ENCODE measurements at places on chromosomes 3 and 15.

DNA sequence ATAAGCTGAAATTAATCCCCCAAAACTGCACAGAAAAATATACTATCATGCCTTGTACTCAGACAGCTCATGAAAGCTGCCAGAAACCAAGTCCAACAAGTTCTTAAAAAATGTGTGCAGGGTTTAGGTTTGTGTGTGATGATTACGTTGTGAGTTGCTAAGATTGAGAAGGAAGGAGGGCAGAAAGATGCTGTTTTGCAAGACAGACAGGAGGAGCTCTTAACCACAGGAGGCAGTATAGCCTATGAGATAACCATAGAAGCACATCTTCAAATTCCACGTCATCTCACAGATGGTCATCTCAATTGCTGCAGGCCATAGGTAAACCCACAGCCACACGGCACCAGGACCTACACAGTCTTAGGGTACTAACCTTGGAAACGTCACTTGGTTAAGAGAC is 191.9 kb downstream of the STT3B start:
- no peak for DNase-seq

DNA sequence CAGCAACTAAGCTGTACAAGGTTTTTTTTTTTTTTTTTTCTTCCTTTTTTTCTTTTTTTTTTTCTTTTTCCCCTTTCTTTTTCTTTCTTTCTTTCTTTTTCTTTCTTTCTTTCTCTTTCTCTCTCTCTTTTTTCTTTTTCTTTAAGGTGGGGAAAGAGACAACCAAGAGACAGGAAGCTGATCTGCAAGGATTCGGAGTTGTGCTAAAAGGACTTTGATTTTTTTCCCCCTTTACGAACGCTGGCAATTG is 148 bp downstream of the RBMS3 start:
- DNase-seq, result no peak

GRCh38 chr3:22779737-22780136 is 423.4 kb upstream of the UBE2E2 start:
- no peak for DNase-seq

GRCh38 chr3:29138171-29138570 is 142.7 kb upstream of the RBMS3 start:
- no peak for DNase-seq

DNA sequence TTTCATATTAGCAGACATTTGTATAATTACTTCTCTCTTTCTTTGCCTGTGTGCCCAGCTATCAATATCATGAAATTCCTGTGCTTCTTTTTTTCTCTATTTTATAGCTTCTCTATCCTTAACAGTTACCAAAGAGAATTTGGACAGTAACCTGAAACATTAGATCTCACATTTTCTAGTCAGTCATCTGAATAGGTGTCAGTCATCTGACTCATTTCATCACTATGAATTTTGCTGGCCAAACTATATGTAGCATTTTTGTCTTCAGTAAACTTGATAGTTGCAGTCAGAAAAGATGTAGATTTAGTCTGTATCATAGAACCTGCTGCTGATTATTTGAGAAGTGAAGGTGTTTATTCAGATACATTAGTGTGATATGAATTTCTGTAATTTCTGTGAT is 52.6 kb downstream of the HMG20A start:
- DNase-seq, result no peak

GRCh38 chr15:76875911-76876310 is 29.2 kb downstream of the SCAPER start:
- DNase-seq, result no peak

DNA sequence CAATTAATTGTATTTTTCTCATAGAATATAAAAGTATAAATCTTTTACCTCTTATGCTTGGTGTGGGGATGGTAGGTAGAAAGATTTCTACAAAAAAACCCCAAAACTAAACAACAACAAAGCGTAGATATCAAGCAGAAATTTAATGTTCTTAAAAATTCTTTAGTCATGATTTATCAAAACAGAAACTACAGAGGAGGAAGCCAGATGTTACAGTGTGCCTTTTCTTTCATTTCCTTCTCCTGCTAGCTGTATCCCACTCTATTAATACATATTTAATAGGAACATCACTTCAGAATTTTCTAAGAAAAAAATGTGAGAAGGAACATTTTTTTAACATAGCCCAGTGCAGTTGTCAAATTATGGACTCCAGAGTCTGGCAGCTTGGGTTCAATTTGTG is 420.6 kb downstream of the TUSC7 start:
- no peak for DNase-seq

DNA sequence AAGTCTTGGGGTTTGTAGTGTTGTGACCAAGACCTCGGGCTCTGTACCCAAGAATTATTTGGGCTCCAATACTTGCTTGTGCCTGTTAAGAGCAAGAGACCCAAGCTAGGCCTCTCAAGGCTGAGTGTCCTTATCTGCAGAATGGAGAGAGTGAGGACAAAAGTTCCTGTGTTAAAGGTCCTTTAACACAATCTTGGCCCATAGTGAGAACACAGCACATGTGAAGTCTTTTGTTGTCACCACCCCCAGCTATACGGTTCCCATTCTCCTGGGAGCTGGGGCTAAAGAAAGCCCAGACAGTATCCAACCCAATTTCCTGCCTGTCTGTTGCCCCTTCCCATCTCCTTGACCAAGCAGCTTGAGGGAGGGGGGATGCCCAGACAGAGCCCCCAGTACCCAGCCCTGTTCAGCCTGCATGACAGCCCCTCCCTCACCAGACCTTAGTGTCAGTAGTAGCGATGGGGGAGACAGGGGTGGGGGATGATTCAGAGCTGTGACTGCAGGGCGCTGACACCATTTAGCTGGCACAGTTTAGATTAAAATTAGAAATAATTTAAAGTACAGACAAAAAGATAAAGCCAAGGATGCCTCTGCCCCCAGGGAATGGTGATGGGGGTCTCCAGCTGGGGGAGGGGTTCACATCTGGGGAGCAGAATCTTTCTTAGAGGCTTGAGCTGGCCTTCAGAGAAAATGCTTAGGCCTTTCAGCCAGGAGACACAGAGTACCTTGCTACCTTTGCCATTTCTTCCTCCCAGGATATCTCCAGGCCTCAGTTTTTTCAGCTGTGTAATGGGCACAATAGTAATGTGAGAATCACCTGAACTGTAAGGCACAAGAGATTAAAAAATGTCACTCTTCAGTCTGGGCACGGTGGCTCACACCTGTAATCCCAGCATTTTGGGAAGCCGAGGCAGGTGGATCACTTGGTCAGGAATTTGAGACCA is 2.7 kb downstream of the PRKCD start:
- no peak for DNase-seq

GRCh38 chr3:77686560-77686959 is 646.7 kb downstream of the ROBO2 start:
- no peak for DNase-seq

DNA sequence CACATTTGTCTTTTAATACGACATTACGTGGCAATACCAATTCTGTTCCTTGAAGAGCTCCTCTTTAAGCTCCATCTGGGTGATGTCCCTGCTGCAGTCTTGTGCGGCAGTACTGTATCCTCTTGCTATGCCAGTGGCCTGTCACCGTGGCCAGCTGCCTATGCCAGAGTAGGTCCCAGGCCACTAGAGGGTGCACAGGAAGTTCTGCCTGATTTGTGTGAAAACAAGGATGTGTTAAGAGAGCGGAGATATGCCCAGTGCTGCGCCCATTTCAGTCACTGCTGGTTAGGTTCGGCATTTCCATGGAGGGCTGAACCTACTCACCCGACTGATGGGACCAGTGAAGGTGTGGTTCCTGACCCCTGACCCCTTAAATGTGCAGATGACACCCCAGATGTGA is 25.2 kb downstream of the NIPA1 start:
- DNase-seq, result no peak

DNA sequence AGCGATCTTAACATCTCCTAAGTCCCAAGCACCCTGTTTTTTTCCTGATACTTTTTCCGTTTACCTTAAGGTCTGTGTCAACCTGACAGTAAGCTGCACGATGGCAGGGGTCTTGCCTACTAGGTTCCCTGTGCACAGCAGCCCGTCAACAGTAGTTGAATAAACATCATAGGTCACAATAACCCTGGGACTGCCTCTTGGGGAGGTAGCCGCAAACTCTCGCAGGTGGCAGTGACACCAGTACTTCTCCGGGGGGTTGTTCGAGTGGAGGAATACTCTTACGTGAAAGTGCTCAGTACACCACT is 365 bp upstream of the PDCD6IP start:
- no peak for DNase-seq

- DNase-seq, result no peak
Observed at GRCh38 chr3:171949554-171949953, 89.8 kb upstream of the FNDC3B start.

GRCh38 chr3:74338998-74339397 is 275.5 kb downstream of the CNTN3 start:
- no peak for DNase-seq

- no peak for DNase-seq
Observed at GRCh38 chr15:64355348-64355943, 527 bp downstream of the CSNK1G1 start.

DNA sequence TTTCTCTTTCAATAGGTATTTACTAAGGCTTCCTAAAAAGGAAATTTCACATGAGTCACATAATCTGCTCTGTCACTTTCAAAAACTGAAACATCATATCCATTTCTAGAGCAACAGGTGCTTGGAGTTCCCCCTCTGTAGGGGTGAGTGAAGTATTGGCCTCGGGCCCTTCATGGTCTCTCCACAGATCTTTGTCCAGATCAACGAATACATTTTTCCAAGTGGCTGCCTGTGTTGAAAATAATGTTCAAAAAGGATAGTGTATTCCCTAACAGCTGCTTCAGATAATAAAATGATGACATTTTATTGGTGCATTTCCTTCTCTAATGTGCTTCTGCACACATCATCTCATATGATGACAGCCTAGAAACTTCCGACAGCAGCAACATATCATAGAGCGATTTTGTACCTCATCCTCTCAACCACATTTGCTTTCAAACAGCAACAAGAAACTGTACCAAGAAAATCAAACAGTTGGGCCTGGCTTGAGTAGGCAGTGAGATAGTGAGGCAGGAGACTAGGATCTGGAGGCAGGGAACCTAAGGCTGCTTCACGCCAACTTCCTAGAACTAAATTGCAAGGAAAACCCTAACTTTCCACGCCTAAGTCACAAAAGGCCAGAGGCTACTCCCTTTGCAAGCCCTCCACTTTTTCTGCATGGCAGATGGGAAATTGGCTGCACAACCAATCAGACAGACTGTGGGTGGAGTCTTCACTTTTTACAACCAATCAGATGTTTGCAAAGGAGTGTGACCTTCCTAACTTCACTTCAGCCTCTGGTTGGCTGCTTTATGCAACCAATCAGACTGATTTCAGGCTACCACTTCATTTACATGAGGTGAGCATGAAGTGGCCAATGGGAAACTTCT is 340.2 kb downstream of the LRRC3B start:
- no peak for DNase-seq

- DNase-seq, result no peak
Observed at GRCh38 chr15:98868564-98868963, 139.0 kb downstream of the PGPEP1L start.

DNA sequence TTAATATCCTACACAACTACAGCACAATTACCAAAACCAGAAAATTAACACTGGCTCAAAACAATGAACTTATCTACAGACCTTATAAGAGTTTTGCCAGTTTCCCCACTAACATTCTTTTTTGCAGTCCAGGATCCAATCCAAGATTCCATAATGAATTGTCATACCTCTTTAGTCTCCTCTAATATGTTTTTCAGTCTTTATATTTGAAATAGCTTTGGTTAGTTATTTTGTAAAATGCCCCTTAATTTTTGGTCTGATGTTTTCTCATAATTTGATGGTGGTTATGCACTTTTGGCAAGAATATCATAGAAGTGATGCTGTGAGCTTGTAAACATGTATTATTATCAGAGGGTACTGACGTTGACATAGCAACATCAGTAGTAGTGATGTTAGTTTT is 124.3 kb downstream of the ISL2 start:
- no peak for DNase-seq

- DNase-seq, result no peak
Observed at GRCh38 chr15:26766262-26766661, 6.6 kb downstream of the GABRB3 start.

DNA sequence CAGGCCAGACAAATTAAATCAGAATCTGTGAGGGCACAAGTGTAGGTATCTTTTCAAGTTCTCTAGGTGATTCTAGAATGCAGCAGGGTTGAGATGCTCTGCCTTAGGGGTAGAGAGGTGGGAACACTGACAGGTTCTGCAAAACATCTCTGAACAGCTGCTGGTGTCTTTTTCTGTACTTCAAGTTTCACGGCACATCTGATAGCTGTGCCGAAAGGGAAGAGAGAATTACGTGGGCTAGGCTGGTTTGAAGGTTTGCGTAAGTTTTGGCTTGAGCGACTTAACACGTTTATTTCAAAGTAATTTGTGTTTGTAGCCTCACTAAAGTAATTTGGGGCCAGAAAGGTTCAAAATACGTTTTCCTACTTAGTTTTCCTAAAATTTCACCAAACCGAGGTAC is 22.5 kb downstream of the PXK start:
- no peak for DNase-seq

GRCh38 chr3:57434041-57434440 is 110.1 kb downstream of the DNAH12 start:
- DNase-seq, result peak; percentile 6

DNA sequence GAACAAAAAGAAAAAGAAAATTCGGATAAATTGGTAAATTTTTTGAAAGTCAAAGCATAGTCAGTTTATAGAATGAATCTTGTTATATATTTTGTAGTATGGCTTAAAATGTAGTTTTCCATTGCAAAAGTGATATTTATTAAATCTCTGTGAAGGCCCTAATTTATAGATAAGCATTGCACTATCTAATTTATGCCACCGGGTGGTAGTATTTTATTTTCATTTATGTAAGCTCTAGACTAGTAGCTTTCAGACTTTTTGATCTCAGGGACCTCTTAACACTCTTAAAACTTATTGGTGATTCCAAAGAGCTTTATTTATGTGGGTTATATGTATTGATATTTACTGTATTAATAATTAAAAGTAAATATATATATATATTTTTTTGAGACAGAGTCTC is 133.9 kb upstream of the LRRFIP2 start:
- DNase-seq, result no peak

GRCh38 chr3:177615015-177615414 is 417.7 kb upstream of the TBL1XR1 start:
- peak; percentile 49 for DNase-seq

- no peak for DNase-seq
Observed at GRCh38 chr3:101950510-101950909, 101.2 kb downstream of the NFKBIZ start.

DNA sequence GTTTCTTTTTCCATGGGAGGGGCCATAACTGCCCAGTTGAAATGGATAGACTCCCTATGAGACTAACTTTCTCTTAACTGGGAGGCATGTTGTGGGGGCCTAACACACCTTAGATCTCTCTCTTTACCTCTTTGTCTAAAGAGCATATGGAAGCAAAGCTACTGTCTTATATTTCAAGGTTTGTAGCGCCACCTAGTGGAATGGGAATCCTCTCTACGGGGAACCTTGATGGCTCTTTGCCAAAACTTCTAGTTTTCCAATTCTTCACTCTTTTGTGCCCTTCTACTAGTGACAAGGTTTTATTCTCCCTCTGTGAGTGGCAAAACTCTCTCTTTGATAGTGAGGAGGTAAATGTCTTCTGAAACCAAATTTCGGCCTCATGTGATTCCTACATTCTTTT is 1030.4 kb upstream of the CADM2 start:
- DNase-seq, result no peak

Data from mucosa of descending colon (tissue), 3 donors.